ENCODE measurements at places on chromosomes 3 and 15.

DNA sequence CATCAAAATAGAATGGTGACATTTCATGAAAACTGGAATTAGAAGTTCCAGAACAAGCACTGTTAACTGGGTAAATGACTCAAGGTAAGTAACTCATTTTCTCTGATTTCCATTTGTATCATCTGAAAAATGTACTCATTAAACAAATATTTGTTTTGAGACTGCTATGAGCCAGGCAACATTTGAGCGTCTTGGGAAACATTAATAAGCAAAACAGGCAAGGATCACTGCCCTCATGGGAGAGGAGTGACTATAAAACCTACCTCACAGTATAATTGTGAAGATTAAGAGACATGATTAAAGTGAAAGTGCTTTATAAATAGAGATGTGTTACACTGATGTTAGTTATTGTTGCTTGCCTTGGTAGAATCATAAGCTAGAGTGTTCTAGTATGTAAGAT lies 711.8 kb upstream of the UBE2E2 start:
- DNase-seq, result no peak

- no peak for DNase-seq
Observed at GRCh38 chr15:29889542-29890329, 67.5 kb upstream of the TJP1 start.

- no peak for DNase-seq
Observed at GRCh38 chr15:35107122-35107521, 22.0 kb upstream of the NANOGP8 start.

GRCh38 chr15:65611888-65612615 lies 1.1 kb upstream of the INTS14 start:
- no peak for DNase-seq

- no peak for DNase-seq
Observed at GRCh38 chr15:91021516-91022074, 799 bp downstream of the VPS33B start.

DNA sequence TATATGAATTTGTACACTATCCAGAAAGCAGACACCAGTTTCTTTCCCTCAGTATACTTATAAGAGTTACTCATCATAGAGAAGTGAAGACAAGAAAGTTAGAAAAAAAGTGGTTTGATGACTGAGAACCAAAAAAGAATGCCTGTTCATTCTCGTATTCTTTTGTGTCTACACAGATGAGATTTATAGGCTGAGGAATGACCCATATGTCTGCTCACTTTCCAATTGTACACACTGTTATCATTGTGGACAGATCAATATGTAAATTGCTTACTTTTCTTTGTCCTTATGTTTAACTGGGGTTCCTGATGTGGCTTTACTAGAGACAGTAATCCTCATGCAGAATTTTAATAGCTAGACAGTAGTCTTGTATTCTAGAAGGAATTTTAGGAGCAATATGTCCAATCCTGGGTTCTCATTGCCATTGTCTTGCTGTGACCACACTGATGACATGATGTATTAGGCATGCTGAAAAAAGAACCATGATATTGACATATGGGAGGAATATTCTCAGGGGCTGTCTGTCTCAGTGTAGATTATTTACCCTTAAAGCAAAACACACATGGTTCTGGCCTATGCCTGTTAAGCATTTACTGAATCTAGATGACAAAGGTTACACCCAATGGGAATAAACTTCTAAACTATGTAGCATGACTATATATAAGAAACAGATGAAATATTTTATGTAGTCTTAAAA lies 669.7 kb downstream of the ROBO1 start:
- no peak for DNase-seq

- no peak for DNase-seq
Observed at GRCh38 chr3:14224895-14225294, 46.3 kb downstream of the LSM3 start.

DNA sequence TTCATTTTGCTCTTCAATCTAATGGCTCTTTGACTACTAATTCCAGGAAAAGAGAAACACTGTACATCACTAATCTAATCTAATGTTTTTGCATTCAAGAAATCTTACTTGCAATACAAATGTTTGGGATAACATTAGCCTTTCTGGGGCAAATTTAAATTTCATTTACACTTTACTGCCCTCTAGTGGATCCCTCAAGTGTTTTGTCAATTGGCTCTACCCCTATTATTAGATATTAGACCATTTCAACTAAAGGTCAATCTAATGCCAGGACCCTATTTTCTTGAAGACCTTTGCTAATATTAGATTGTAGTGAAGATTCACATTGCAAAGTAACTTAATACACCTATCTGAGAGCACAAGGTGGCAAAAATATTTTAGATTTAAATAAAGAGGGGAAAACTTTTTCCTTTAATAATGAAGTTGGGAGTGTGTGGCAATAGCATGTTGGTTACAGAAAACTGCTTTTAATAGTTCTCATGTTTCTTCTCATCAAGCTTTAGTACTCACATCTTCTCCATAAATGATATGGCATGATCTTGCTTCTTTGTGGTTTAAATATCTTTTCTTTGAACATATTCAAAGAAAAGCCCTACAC lies 5.0 kb downstream of the C2CD4A start:
- no peak for DNase-seq

DNA sequence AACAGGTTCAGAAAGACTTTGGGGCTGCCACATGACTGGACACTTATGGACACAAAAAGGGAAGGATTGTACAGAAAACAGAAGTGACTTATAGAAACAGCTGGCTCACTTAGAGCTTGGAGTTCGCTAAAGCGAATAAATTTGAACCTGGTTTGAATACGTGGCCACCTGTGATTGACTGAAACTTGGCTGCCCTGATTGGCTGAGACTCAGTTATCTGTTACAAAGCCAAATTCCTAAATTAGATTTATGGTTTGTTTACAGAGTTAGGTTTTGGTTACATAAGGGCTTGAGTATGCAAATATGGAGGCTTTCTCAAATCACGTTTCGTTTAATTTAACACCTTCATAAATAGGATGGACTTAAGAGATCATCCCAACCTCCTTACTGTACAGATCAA lies 270.2 kb downstream of the THSD4 start:
- no peak for DNase-seq

DNA sequence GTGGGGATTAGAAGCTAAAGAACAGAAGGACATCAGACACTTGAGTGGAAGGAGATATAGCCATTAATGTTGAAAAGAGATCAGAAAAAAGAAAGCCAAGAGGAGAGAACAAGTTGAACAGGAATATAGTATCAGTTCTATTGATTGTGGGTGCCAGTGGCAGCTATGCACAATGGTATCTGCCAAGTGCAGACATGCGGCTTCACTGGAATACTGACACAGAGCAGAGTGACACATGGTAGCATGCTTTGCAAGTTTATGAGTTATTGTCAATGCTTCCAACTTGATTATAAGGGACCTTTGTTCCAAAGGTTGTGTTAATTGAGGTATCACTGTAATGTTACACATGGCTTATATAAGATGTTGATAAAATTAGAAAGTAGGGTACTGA lies 42.0 kb upstream of the TP63 start:
- no peak for DNase-seq

GRCh38 chr3:188918093-188918492 lies 253.7 kb upstream of the TPRG1 start:
- no peak for DNase-seq

DNA sequence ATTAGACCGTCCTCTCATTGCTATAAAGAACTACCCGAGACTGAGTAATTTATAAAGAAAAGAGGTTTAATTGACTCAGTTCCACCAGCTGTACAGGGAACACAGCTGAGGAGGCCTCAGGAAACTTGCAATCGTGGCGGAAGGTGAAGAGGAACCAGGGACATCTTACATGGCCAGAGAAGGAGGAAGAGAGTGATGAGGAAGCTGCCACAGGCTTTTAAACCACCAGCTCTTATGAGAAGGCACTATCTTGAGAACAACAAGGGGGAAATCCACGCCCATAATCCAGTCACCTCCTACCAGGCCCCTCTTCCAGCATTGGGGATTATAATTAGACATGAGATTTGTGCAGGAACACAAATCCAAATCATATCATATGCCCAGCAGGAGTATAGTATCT lies 138.5 kb downstream of the ALCAM start:
- no peak for DNase-seq

- no peak for DNase-seq
Observed at GRCh38 chr3:17972959-17973906, 230.8 kb upstream of the TBC1D5 start.

- no peak for DNase-seq
Observed at GRCh38 chr3:125213946-125214542, 1.5 kb upstream of the SLC12A8 start.

GRCh38 chr3:108485146-108485545 lies 25.2 kb downstream of the MYH15 start:
- no peak for DNase-seq

DNA sequence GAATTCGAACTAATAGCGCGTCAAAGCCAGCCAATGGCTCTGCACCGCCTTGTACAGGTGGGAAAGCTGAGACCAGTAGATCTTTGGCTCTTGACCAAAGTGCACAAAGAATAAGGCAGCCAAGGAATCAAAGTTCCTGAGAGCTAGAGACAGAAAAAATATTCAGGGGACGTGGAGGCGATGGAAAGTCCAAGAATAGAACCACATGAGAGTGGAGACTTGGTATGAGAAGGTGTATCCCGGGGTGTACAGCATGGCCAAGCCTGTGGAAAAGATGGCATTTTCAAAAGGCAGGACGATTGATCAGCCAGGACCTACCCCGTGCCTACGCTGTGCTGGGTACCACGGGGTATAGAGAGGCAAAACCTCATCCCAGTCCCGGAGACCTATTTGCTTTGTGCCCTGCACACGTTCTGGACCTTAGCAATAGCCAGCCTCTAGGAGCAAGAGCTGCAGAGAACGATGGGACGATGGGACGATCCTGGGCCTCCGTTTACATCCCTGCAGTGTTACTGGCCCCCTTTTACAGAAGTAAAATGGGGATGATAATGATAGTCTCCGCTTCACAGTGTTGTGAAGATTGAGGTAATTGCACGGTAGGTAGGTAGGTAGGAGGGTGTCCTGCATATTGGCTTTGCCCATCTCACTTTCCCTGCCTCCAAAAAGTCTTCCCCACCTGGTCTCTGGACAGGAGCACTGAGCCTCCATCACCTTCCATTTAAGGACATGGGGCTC lies 583 bp upstream of the RBSN start:
- DNase-seq, result peak; percentile 36

- no peak for DNase-seq
Observed at GRCh38 chr3:14861031-14861430, 42.3 kb downstream of the FGD5 start.

GRCh38 chr3:32844322-32844654 lies 26.5 kb downstream of the TRIM71 start:
- DNase-seq, result no peak

GRCh38 chr15:53835309-53835708 lies 75.8 kb upstream of the WDR72 start:
- DNase-seq, result no peak

GRCh38 chr15:74788683-74789151 lies 6.8 kb downstream of the CSK start:
- DNase-seq, result peak; percentile 79

GRCh38 chr3:4983739-4984510 lies 4.7 kb downstream of the BHLHE40 start:
- peak; percentile 89 for DNase-seq

DNA sequence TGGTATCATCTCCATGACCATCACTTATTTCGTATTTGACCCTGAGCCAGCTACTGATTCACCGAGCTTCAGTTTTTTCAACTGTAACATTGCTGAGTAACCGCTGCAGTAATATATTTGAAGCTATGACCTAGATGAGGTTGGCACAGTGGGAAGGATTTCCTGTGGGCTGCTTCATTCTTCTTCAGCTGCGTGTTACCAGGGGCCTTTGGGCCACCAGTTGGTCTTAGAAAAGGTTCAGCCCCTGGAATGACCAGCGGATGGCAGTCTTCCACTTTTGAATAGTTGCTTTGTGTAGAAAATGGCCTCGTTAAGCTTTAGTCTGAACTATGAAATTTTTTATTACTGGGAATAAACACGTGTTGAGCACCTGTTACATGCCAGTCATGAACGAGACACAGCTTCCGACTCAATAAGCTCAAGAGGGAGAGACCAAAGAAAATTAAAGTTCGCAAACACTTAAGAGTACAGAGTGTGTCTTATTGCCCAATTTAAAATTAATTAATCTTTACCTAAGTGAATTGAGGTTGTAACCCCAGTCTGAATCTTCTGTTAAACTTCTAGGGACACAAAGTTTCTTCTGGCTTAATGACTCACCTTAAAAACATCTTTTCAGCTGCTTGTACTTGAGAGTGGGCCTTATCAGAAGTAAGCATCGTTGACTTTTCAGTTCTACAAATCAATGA lies 57.6 kb upstream of the NR2E3 start:
- peak; percentile 23 for DNase-seq

DNA sequence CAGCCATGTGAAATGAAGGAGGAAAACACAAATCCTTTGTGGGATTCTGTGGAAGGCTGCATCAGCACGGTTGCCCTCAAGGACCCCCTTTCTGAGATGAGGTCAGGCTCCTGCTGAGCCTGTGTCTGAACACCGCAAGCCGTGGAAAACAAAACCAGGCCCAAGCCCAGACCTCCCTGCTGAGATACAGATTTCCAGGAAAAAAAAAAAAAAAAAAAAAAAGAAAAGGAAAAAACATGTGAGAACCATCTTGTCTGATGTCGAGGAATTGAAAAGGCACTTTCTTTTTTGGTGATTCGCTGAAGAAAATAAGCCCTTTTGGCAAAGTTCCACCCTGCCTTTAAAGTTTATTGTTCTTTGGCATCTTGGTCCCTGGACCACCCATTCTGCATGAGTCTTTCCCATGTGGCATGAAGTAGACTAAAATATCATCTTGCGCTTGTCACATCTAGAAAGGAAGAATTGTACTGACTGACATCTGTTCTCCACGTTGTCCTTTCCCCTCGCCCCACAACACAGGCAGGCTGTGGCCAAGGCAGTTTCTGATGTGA lies 117.6 kb downstream of the CHST2 start:
- DNase-seq, result no peak

DNA sequence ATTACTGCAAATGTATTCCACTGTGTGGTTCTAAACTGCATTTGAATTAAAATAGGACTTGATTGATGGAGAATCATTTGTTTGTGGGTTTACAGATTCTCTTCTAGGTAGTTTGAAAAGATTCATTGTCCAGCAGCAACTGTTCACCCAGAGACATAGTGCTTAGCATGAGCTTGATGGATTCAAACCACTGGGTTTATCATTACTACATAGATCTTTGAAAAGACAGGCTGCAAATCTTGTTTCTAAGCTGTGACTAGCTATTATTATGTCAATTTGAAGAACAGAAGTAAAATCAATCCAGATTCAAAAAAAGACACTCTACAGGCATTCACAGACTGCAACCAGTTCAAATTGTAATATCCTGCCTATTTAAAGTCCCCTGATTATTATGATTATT lies 49.8 kb downstream of the MBNL1 start:
- no peak for DNase-seq

DNA sequence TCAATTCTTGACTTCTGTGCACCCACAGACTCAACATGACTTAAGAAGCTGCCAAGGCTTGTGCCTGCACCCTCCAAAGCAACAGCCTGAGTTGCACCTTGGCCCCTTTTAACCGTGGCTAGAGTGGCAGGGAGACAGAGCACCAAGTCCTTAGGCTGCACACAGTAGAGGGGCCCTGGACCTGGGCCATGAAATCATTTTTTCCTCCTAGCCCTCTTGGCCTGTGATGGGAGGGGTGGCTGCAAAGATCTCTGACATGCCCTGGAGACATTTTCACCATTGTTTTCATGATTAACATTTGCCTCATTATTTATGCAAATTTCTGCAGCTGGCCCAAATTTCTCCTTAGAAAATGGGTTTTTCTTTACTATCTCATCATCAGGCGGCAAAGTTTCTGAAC lies 836.8 kb downstream of the ZPLD1 start:
- no peak for DNase-seq

- no peak for DNase-seq
Observed at GRCh38 chr3:21259896-21260295, 491.1 kb downstream of the ZNF385D start.

All from activated CD4-positive, alpha-beta memory T cell treated with anti-CD3 and anti-CD28 coated beads for 36 hours (primary cell).